ENCODE measurements at places on chromosomes 7 and 10.

GRCh38 chr10:117477961-117478670 lies 64.4 kb upstream of the EMX2 start:
- no peak for DNase-seq

DNA sequence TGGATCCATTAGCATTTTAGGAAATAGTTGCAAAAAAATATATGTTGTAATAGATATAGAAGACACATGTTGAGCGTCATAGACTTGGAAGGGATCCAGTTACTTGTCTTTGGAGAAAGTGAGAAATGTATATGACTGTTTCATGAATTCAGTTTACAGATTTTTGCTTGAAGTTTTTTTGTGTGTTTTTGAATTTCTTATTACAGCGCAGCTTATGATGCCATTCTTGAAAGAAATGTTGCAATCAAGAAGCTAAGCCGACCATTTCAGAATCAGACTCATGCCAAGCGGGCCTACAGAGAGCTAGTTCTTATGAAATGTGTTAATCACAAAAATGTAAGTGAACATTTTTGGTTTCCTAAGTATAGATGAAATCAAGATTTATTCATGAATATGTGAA lies 98.2 kb downstream of the MAPK8 start:
- no peak for DNase-seq

DNA sequence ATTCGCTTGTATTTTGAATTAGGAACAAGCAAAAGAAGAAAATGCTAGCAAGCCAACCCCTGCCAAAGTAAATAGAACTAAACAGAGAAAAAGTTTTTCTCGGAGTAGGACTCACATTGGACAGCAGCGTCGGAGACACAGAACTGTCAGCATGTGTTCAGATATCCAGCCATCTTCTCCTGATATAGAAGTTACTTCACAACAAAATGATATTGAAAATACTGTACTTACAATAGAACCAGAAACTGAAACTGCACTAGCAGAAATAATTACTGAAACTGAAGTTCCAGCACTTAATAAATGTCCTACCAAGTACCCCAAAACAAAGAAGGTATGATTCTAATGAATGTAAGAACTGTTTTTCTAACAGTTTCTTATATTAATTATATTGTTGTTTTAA lies 87.9 kb downstream of the KMT2E start:
- DNase-seq, result no peak

- DNase-seq, result no peak
These were observed 36.3 kb downstream of the SUFU start for GRCh38 chr10:102540023-102540422.

- DNase-seq, result no peak
These were observed 70.0 kb upstream of the ZMIZ2 start for GRCh38 chr7:44678471-44679179.

DNA sequence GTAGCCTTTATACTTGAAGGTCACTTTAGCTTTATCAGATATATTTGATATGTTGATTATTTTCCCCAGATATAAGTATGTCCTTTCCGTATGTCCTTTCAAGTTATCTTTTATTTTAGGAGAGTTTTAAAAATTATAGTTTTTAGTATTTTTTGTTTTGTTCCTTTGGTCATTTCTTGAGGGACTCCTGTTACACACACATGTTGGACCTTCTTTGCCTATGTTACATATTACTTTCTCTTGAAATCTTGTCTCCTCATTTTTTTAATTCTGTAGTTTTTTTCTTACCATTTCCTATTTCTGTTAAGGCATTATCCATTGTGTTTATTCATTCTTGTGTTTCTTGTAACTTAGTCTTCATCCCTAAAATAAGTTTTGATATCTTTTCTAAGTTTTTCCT lies 23.9 kb downstream of the GLCCI1 start:
- no peak for DNase-seq

- no peak for DNase-seq
These were observed 634.7 kb upstream of the AUTS2 start for GRCh38 chr7:68963552-68963951.

DNA sequence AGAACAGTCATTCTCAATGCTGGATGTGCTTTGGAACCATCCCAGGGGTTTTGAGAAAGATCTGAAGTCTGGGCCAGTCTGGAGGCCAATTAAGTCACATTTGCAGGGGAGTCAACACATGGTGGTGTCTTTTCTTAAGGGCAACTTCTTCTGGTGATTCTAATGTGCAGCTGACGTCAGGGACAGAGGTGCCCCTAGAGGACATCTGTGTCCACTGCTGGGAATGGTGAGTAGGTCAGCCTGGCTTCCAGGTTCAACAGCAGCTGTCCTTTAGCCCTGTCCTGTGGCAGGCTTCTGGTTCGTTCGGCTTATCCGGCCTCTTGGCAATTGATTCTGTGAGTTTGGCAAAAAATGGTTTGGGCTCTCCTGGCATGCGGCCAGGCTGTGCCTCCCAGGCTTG lies 269.7 kb upstream of the HABP2 start:
- DNase-seq, result no peak

GRCh38 chr7:25947669-25948516 lies 204.1 kb upstream of the NFE2L3 start:
- DNase-seq, result no peak

GRCh38 chr7:23306936-23307521 lies 7.9 kb downstream of the MALSU1 start:
- no peak for DNase-seq

DNA sequence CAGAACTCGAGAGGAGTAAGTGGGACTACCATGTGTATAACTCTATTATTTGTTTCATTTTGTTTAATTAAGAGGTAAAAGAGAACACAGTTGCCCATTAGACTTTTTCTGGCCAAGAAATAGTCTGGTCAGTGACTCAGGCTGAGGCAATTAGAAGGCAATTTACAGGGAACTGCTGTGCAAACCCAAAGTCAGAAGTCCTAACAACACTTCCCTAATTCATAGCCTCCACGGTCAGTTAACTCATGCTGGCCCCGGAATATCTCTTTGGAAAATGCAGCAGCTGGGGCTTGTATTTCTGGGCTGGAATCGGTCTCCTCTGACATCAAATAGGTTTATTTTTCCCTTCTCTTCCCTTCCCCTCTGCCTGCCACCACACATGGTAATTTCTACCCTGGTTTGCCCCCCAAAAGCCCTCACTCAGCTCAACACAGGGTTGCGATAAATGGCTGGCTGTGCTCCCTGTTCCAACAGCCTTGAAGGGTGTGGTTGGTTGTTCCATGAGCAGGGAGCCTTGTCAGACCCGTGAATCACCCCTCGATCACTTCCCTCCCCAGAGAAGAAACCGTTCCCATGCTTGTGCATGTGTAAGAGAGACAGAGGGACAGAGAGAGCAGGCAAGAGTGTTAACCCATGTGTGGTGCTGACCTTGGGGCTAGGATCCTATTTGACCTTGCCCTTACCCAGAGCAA lies 5.3 kb downstream of the SH3PXD2A start:
- no peak for DNase-seq

- DNase-seq, result no peak
These were observed 59.8 kb upstream of the OPN4 start for GRCh38 chr10:86594535-86594934.

Measured in activated naive CD4-positive, alpha-beta T cell treated with anti-CD3 and anti-CD28 coated beads, Interleukin-2, amount 10 ng/mL, durations not matched to agents 7 days and 5 days (primary cell).